CD8-positive, alpha-beta memory T cell (primary cell): ENCODE measurements at places on chromosomes 13 and 19. TPM values are rescaled to one million over a fixed set of nuclear protein-coding genes. Genes with fewer than 3 reads are reported as not detected.
A peak's percentile ranks its signal among the peaks of the same experiment; 100 is the strongest.

The TSHZ3 gene
- 0.35 TPM for total RNA-seq

The ZNF486 gene
- 10.5 TPM for total RNA-seq

The ZNF57 gene
- total RNA-seq = 4.4 TPM

The CEBPA gene
- total RNA-seq = 1.1 TPM

The ACP5 gene
- 5.7 TPM for total RNA-seq

The IL27RA gene
- 71.4 TPM for total RNA-seq

- DNase-seq = no peak
- H3K36me3 ChIP-seq = no peaks in the 10 kb centered on the region
- H3K27ac ChIP-seq = no peak overlapping the region
- H3K27me3 ChIP-seq = peaks cover 10% of the 10 kb centered on the region
- no peak overlapping the region for H3K4me3 ChIP-seq
- H3K4me1 ChIP-seq = peaks cover 15% of the 10 kb centered on the region
Measured at GRCh38 chr13:46389457-46390451, 2.7 kb upstream of the RUBCNL start.

DNA sequence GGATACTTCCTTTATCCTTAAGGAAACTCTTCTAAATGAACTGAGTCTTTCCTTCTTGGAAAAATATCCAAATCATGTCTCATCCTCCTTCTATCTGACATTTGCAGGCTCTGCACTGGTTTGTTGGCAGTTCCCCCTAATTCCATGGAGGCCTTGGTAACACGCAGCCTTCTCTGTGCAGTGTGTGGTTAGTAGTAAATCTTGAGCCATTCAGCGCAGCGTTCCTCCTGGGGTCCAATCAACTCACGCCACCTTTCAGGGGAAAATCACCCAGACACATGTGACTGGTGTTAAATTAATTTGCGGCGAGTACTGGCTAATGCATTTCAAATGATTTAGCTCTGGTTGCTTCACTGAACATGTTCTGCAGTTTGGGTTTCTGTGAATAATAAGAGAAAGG lies 21.0 kb upstream of the CBY2 start:
- H3K27ac ChIP-seq = no peak overlapping the region
- no peak for DNase-seq
- no peaks in the 10 kb centered on the region for H3K4me1 ChIP-seq
- H3K36me3 ChIP-seq = no peaks in the 10 kb centered on the region
- H3K27me3 ChIP-seq = no peaks in the 10 kb centered on the region

DNA sequence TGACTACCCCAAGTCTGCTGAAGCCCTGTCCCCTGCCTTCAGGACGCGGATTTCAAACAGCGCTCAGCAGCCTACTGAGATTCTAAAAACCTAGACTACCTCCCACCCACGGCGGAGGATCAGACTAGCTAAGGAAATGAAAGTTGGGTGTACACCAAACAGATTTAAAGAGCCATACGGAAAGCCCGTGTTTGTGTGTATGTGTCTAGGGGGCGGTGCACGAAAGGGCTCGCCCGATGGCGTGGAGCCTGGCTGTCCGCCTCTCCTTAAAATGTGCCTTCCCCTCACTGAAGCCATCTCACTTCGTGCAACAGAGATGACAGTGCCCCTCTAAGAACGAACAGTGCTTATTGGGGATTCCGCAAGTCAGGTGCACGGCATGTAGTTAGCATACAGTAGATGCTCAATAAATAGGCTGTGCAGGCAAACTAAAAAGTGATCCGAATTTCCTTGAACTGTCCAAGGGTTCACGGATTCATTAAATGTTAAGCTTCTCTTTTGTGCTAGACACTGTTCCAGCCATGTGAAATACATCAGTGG lies 639 bp downstream of the LENG1 start:
- H3K36me3 ChIP-seq = peaks cover 27% of the 10 kb centered on the region
- H3K27me3 ChIP-seq = no peaks in the 10 kb centered on the region
- H3K4me3 ChIP-seq = peak overlapping the region; percentile 83
- peaks cover 75% of the 10 kb centered on the region for H3K4me1 ChIP-seq
- peak overlapping the region; percentile 85 for H3K27ac ChIP-seq
